GM04504 (cell line): ENCODE measurements at places on chromosomes 2 and 18.

DNA sequence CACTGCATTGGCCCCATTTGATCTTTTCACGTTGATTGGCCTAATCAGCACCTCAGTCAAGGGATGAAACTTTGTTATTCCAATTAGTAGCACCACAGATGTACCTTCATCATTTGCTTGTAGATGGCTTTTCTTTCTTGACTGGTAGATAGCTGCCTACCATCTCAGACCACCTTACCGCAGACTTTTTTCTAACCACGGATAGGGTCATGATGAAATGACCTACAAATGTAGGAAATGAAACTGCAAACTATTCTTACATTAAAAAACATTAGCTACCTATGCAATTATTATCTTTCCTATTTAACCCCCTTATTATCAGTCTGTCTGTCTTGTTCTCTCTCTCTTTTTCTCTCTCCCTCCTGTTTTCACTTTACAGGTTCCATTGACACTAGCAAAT lies 22.4 kb upstream of the SLC25A52 start:
- DNase-seq: no peak

DNA sequence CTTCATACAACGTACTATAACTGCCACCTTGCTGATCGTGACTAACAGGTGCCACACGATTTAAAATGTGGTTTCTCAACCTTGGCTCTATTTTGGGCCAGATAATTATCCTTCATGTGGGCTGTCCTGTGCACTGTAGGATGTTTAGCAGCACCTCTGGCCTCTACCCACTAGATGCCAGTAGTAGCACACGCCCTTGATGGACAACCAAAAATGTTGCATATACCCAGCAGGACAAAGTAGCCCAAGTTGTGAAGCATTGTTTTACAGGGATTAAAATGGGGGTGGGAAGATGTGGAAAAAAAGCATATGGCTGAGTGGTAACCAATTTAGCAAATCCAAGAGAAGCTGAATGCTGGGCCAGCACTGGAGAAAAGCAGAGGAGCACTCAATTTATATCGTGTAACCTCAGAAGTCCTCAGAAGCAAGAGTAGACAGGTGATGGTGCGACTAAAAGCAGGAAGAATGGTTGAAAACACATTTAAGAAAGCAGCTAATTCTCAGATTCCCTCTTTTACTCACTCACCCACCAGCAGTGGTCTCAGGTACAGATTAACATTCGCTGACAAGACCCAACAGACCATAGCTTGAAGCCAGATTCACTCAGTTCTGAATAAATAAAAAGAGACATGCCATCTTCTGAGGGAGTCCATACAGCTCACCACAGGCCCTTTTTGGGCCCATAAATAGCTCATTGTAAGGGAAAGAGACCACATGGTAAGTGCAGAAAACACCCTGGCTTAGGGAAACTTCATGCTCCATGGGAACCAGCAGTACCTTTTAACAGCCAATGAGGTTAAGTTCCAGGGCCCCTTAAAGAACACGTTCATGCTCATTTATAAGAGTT lies 50.6 kb downstream of the RAPH1 start:
- peak; percentile 11 for DNase-seq

- no peak for DNase-seq
Measured at GRCh38 chr2:192887337-192887736, 692.6 kb upstream of the TMEFF2 start.

DNA sequence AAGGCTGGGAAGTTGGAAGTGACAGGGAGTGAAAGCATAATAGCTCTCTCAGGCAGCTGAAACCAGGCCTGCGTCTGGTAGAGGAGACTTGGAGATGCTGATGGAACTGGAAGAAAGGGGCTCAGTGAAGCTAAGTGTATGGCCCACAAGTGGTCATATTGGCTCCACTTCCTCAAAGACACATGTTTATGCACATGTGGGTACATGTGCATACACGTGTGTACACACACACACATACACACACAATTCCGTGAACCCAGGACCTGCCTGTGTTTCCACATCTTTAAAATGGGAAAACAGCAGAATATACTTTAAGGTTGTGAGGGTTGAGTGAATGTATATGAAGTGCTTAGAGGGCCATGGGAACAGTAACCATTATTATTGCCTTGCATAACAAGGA lies 160.9 kb downstream of the ARL6IP6 start:
- DNase-seq: no peak

DNA sequence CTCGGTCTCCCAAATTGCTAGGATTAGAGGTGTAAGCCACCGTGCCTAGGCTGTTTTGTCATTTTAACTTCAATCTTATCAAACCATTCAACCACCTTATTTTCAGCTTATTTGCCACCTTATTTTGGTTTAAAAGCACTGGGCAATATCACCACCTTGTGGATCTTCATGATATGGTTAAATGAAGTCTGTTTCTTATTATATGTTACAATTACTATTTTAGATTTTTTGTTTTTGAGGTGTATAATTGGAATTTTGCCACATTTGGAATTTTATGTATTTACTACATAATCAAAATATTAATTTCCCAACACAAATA lies 43.8 kb upstream of the SCN9A start:
- DNase-seq: peak; percentile 17

DNA sequence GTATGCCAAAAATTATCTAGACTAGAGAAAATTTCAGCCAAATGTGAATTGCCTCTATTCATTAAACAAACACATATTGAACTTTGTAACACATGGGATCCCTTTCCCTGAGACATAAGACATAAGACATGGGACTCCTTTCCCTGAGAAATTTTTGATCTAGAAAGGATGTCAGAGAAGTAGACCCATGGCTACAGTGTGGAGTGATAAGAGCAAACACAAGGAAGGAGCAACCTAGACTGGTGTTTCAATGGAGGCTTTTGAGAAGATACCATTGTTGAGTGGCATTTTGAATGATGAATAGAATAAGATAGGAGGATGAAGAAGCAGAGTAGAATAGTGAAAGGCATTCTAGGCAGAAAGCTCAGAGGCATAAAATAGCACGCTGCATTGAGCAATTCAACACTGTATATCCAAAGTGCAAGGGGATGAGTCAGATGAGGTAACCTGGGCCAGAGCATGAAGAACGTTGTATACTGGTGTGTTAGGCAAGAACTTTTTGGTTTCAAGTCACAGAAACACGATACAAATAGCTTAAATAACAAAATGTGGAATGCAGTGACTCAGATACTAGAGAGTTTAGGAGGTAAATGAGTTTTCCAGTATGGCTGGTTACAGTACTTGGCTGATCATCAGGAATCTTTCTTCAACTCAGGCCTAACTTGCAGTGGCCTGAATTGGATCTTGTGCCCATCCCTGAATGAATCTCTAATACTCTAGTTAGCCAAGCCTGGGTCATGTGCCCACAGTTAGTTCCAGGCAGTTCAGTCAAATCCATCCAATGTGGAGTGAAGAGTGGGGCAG lies 129.8 kb upstream of the TANK start:
- DNase-seq: peak; percentile 97

GRCh38 chr2:143440411-143441012 lies 311.3 kb downstream of the ARHGAP15 start:
- DNase-seq: no peak

- no peak for DNase-seq
Measured at GRCh38 chr2:96088340-96089335, 27.7 kb downstream of the ADRA2B start.

GRCh38 chr2:240257940-240258580 lies 117.6 kb upstream of the OTOS start:
- no peak for DNase-seq

- no peak for DNase-seq
Measured at GRCh38 chr18:48821251-48821590, 129.5 kb downstream of the SMAD7 start.

- no peak for DNase-seq
Measured at GRCh38 chr2:226187156-226187555, 612.5 kb downstream of the IRS1 start.

- no peak for DNase-seq
Measured at GRCh38 chr2:60337142-60337497, 216.3 kb downstream of the BCL11A start.

DNA sequence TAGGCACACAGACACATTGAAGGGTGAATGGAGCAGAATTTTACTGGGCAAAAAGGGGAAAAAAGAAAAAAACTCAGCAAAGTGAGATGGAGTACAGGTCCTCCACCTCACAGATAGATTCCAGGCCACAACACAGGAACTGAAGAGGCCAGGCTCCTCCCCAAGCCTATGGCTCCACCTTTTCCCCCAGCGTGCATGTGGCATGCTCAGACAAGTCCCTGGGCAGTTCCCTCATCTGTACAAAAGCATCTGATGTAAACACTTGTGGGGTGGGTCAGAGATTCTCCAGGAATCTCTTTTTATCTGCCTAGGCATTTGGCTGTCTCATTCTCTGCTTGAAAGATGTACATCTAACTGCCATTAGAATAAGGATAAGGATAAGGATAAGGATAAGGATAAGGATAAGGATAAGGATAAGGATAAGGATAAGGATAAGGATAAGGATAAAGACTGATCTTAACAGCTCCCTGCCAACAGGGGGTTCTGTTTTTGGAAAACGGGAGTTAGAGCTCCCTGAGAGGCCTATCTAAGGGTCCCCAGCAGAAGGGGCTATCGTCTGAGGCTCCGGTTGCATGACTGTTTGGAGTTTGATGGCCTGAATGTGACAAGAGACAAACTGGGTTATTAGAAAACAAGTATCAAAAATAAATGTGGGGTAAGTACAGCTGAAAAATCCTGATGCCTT lies 17.2 kb upstream of the ASXL3 start:
- no peak for DNase-seq

DNA sequence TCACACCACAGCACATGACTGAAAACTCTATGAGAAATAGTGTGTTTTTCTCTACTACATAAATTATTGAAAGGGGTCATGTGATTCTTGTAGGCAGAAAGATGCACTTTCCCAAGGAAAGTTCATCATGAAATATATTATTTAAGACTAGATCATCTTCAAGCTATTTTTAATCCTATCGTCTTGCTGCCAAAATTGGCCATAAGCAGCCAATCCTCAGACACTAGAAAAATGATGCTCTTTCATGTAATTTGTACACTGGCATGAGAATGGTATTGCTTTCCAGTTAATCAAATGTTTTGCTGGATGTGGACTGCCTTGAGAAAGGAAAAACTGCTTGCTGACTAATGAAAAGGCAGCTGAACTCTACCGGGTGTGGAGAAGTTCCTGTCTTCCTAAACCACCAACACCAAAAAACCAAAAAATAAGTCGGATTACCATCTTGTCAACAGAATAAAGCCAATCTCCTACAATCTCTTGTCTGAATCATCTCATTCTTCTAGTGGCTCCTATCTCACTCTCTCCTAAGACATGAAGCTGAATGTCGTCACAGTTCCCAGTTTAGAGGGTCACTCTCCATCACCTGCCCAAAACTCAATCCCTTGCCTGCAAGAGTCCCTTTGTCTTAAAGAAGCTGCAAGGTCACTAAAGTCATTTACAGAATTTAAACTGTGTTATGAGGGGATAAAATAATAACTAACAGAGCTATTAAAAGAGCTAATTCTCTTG lies 5.3 kb downstream of the BCL2 start:
- no peak for DNase-seq

DNA sequence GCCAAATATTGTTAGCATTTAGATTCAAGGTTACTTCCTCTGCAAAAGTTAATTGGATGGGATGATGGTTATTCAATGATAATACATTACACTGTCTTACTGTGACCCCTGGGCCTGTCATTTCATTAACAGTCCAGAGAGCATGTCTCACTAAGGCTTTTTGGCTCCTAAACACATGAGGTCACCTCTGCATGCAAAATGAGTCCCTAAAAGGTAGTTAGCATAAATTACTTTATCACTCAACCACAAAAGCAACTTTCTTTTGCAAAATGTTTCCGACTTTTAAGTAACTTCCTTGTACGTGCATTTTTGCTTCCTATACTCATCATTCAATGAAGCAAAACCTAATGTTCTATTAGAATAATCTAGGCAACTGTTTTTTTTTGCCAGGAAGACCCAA lies 16.8 kb upstream of the AGFG1 start:
- DNase-seq: no peak

DNA sequence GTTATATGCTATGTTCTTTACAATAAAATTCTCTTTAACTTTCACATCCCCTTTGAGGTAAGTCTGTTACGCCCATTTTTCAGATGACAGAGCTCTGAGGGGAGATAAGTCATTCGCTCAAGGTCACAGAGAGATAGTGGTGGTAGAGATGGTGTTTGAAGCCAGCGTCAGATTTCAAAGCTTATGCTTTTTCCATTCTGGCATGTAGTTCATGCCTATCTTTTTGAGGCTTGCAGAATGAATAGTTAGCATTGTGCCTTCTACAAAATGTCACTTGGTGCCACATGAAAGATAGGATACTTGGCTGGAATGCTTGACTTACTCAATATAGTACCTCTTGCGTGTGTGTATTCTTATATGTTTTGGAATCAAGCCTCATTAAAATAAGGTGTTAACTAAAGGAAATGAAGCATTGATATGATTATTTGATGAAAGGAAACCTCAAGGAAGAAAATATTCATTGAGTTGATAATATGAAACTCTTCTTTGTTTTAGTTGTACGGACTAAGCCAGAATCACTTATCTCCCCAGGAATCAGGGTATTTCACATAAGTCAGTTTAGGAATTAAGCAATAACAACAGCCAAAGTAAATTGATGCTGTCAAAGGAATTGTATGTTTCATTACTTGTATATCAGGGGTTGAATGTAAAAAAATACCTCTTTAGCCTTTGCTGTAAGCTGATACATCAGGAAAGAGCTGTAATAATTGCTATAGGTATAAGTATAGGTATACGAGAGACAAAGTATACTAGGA lies 15.5 kb downstream of the SPATS2L start:
- DNase-seq: no peak

DNA sequence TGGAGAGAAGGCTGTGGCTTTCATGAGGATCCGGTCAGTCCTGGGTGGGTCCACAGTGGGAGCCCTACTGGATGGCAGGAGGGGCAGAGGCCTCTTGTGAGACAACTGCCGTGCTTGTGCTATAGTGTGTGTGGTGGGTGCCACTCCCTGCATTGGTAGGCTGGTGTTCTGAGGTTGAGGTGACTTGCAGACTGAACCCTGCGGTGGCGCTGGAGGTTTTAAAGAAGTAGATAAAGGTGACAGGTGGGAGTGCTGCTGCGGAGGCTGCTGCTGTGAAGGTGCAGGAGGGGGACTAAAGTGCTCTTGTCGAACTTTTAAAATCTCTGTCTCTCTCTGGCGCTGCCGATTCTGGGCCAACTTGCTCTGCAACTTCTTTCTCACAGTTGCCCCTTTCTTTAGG lies 29.7 kb downstream of the INO80D start:
- DNase-seq: no peak

- no peak for DNase-seq
Measured at GRCh38 chr2:217049956-217050355, 190.1 kb upstream of the TNP1 start.
